ENCODE measurements at places on chromosomes 16 and 17.

DNA sequence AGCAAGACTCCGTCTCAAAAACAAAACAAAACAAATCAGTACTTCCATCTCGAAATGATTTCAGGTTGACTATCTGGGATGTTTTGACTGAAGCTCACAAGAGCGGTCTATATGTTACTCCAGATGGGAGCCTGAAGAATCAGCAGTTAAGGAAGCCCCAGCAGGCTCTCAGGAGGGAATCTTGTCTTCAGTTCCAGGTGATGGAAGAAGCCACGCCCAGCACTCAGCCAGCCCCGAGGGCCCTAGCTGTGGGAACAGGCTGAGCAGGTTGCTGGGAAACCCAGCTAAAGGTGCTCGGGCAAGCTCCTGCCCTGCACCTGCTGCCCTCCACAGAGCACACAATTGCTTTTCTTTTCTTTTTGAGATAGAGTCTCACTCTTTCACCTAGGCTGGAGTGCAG lies 32.4 kb downstream of the WIPI1 start:
- no peak for DNase-seq

DNA sequence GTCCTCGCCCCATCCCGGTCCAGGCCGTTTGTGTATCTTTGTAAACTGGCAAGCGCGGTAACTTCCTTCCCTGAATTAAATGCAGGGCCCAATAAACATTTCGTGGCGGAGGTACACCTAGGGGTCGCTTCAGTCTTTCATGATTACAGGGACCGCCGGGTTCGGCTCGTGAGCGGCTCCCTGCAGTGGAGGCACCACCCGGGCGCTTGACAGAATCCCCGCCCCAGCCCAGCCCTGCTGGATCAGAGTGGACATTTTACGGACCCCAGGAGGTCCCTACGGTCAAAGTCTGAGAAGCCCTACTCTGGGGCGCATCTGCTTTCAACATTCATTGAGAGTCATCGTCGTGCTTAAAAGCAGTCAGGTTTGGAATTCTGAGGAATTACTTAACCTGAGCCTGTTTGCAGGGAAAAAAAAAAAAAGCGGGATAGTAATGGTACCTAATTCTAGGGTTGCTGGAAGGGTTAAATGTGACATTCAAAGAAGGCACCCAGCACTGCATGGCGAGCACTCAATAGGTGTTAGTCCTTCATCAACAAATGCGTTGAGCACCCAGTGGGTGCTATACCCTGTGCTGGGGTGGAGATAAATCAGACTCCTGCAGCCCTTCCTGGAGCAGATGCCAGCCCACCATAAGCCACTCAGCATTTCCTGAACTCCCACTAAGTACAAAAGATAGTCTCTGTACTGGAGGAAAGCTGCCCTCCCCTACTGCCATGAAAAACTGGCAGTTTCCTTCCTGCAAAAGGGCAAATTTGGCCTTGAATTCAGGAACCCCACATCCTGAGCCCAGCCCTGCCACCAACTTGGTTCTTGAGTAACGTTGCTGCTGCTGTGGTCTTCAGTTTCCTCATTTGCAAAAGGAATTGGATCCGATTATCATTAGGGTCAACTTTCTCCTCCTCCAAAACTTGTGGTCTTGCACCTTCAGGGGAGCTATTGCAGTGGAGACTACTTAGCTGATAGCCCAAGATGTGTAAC lies 658 bp upstream of the DUSP3 start:
- DNase-seq, result peak; percentile 17

DNA sequence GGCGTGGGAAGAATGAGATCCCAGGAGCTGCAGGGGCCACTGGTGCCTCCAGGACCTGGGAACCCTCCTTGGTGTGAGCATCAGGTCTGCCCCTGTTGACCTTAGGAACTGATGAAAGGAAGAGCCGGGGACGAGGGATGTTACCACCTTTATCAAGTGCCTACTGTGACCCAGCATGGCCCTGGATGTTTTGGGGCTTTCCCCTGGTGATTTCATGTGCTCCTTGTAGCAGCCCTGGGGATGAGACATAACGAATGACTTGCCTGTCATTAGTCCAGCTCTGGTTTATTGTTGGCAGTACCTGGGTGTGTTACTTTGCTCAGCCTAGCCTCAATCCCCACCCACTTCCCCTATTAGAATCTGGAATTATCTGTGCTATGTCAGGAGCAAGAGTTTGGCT lies 39.9 kb downstream of the WSCD1 start:
- DNase-seq, result no peak

DNA sequence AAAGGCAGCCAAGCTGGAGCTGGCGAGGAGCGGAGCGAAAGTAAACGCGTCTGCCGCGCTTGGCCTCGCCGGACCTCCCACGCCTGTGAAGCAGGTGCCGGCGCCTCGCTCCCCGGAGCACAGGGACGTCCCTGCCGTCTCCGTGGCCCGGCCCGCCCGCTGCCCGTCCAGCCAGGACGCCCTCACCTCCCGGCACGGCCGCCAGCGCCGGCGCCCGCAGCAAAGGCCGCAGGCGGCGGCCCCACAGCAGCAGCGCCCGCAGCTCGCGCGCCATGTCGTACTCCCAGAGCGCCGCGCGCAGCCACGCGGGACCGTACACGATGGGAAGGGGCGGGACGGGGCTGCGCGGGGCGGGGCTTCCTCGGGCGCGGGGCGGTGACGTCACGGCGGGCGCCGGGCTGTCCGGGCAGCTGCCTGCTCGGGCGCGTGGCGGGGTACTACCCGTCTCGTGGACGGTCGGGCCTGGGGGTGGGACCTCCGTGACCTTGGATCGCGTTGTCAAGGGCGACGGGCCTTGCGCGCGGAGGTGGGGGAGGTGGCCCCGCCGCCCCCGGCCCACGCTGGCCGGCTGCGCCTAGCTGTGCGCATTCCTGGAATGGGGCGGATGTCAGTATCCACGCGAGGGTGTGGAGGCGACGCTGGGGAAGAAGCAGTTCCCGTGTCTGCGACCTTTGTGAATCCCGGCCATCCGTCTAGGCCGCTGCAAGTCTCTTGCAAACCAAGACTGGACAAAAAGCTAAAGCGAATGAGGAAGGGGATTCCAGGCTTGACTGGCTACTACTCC lies at the start of gene TRAP1:
TSS of gene TRAP1 (minus strand) at position 290 of the 784 bp plus-strand sequence. CDS start at position 274, 16 bp downstream.
- DNase-seq, result peak; percentile 91

DNA sequence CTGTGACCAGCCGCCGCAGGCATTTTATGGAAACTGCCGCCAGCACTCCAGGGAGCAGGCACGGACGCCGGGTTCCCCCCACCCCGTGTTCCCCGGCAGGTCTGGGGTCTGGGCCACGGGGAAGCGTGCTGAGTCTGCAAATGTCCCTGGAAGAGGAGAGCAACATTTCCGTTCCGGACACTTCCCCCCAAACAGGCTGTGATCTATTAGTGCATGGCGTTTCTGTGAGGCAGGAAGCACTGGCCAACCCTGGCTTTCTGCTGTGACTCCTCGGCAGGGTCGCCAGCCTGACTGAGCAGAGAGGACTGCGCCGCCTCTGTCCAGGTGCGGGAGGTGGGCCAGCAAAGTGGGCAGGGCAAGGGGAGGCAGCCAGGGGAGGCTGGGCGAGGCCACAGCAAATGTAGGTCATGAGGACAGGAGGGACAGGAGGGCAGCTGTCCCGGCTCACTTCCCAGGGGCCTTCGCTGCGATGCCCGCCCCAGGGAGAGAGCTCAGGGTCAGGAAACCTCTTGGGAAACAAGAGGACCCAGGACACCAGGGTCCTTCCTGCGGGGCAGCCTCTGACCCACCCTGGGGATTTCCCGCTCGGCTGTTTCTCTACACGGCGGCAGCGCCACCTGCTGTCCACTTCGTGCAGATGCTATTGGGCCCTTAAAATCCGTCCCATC lies 9.5 kb downstream of the FOXF1 start:
- peak; percentile 49 for DNase-seq

DNA sequence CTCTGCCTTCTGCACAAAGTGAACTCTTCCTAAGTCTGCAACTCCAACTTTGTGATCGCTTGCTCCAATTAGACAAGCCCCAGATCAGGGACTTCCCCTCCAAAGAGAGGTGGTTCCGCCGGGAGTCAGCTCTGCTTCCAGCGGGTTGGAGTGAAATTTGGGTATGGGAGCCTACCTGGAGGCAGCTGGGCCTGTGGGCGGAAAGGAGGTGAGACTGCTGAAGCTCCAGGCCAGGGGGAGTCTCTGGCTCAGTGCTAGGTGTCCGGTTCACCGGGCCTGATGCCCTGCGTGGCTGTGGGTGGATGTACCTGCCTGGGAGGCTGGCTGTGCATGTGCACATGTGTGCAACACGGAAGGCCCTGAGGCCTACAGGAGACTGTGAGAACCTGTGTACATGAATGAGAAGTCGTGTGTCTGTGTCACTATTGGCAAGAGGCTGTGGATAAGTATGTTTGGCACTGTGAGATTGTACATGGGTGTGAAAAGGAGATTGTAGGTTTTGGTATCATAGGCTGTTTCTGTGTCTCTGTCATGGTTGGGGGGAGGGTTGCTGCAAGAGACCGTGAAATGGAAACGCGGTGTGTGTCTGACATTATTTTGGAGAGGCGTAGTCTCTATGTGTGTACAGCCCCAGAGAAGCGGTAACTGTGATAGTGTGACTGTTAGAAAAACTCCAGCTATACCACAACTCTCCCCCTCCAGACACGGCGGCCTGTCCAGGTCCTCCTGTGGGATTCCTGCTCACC lies 4.2 kb downstream of the LHX1 start:
- no peak for DNase-seq

DNA sequence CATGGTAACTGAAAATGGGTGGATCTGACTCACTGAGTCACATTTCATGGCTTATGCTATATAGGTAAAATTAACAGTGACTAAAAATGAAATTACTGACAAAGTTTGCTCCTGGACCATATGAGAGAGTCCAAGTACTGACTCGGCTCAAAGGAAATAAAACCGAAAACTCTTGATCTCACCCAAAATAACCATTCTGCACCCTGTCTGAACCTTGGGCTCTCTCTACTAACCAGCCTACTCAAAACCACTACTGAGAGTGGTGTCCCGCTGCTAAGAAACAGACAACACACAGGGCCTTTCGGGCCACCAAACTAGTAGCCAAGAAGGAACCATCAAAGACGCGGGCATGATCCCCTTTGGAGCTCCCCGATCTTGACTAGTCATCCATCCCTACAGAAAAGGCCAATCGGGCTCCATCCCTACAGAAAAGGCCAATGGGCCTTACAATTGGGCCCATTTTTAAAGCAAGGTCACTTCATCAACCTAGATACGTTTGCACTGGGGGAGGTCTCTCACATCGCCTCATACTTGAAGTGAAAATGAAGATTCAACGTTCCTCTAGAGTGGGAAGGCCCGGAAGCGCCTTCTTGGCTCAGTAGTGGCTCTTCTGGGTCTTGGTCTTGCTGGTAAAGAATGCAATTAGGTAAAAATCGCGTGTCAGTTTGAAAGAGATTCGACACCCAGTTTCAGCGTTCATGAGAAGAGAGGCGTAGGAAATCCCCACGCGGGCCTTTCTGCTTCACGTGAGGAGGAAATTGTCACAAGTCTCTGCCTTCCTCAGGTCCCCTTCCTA lies 720 bp upstream of the ZPBP2 start:
- peak; percentile 67 for DNase-seq

GRCh38 chr16:23072084-23072599 lies 77.1 kb downstream of the USP31 start:
- no peak for DNase-seq

GRCh38 chr17:64611369-64611768 lies 50.7 kb downstream of the SMURF2 start:
- DNase-seq, result no peak

DNA sequence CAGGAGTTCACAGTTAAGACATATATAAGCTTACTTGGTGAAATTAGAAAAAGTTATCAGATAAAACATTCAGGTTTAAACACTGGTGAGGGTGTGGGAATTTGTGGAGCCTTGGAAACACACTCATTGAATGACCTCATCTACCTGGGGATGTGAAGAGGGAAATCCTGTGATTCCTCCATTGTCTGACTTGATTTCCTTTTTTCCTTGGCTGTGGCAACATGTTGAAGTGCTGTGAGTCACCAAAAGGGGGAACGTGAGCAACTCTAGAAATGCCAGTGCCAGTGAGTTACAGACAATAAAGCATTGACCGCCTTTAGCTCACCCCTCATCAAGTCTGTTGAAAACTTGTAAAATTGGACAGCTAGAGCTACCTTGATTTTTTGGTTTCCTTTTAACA lies 1.8 kb downstream of the HMOX2 start:
- DNase-seq, result no peak

- no peak for DNase-seq
Measured at GRCh38 chr16:50449800-50450199, 81.0 kb upstream of the BRD7 start.

- no peak for DNase-seq
Measured at GRCh38 chr17:43637563-43638323, 24.0 kb downstream of the MEOX1 start.
